Peyer's patch (tissue), 4 donors: ENCODE measurements at places on chromosomes 5 and 9. TPM values are rescaled to one million over a fixed set of nuclear protein-coding genes. Genes with fewer than 3 reads are reported as not detected.

ANKRD31 gene
- total RNA-seq: not detected

CREB3 gene
- total RNA-seq: 23.5 TPM

DNA sequence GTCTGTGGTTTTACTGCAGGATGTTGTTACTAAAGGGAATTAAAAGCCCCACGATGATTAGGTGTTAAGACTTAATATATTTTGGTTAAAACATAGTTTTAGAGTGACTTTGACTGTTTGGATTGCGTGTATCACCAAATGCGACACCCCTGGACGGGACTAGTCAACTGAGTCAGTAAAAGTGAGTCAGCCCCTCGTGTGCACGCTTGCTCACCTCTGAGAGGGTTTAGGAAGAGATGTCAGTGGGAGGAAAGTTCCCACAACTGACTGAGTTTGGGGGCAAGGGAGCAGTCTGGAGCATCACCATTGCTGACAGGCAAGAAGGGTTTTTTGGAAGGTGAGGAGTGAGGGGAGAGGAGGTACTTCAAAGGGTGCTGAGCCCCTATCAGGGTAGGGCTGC lies 14.4 kb upstream of the DMRT3 start:
- H3K27me3 ChIP-seq: peaks cover 8% of the 10 kb centered on the region
- H3K4me3 ChIP-seq: no peak overlapping the region
- no peaks in the 10 kb centered on the region for H3K36me3 ChIP-seq
- no peaks in the 10 kb centered on the region for H3K4me1 ChIP-seq
- H3K27ac ChIP-seq: no peak overlapping the region
- DNase-seq: no peak

DNA sequence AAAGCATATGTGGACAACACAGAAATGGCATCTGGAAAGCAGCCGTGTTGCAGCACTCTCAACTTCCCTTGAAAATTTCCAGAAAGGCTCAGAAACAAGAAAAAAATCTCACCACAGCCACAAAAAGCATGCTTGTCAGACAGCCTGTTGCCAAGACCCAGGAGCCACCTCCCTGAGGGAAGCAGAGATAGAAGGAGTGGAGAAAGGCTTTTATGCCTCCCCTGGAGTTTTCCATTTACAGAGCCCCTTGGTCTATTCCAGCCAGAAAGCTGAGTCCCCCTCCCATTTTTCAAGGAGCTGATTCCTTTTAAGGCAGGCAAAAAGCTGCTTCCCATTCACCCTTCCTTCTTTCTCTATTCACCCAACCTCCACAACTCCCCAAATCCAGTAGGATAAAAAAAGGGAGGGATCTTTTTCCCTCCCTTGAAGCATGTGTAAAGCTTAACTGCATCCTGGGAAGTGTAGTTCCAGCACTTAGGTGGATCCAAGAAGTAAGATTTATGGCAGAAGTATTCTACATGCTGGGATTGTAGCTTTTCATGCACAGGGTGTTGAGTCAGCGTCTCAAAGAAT lies 37.1 kb upstream of the PALM2AKAP2 start:
- H3K4me3 ChIP-seq: no peak overlapping the region
- no peaks in the 10 kb centered on the region for H3K36me3 ChIP-seq
- H3K27ac ChIP-seq: no peak overlapping the region
- H3K27me3 ChIP-seq: no peaks in the 10 kb centered on the region

KIF3A gene
- 1.5 TPM for total RNA-seq

DNA sequence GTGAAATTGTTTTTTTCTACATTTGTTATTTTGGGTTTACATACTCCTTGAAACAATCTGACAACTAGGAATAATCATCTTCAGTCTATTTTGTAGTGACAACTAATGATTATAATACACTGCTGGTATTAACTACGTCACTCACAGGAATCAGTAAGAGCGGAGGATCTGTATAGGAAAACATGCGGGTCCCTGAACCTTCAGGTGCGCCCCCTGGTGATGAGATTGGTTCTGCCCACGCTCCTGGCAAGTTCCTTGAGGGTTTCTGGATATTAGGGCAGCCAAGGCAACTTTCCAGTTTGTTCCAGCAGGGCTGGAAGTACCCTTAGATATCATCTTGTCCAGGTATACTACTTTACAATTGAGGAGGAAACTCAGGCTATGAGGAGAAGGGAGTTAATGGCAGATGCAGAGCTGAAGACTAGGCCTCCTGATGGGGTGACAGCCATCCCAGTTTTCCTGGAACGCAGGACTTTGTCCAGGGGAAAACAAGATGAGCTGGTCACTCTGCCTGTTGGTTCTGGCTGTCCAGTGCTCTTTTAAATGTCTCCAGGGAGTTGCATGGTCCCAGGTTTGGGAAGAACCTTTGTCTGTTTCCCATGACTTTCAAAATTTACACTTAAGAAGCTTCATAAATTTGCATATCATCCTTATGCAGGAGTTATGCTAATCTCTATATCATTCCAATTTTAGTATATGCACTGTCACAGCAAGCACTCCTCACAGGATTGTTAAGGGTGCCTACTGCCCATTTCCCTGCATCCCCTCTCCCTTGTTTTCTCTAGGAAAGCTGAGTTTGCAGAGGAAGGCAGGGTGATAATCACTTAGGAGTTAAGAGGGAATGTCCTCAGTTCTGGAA lies 14.9 kb upstream of the WNT8A start:
- no peak overlapping the region for H3K27ac ChIP-seq
- H3K4me1 ChIP-seq: no peaks in the 10 kb centered on the region

DNA sequence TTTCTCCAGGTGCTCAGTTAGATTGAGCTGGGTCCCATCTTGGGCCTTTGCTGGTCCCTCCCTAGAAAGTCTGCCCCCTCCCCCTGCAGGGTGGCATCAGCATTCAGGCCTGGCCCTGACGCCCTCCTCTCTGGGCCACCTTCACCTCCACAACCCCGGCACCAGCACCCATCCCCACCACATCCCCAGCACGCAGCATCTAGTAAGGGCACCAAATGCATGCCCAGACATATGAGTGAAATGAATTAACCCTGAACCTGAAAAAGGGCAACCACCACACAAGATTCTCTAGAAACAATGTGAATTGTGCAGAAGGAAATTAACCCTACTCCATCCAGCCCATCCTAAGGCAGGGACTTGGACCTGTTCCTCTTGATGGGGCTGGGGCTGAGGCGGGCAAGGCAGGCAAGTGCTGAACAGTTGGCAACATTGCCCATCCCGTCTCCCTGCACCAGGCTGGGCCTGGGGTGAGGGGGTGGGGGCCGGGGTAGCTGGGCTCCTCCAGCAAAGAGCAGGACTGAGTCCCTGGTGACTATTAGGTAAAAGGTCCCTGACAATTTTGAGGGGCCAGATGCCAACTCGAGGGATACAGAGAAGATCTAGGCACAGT lies 125.9 kb downstream of the KCNIP1 start:
- DNase-seq: no peak
- H3K36me3 ChIP-seq: no peaks in the 10 kb centered on the region
- no peak overlapping the region for H3K4me3 ChIP-seq
- no peaks in the 10 kb centered on the region for H3K27me3 ChIP-seq

GRCh38 chr5:154406826-154407225 lies 39.0 kb upstream of the SAP30L start:
- H3K4me3 ChIP-seq: no peak overlapping the region
- H3K4me1 ChIP-seq: peaks cover 9% of the 10 kb centered on the region
- no peaks in the 10 kb centered on the region for H3K27me3 ChIP-seq

DNA sequence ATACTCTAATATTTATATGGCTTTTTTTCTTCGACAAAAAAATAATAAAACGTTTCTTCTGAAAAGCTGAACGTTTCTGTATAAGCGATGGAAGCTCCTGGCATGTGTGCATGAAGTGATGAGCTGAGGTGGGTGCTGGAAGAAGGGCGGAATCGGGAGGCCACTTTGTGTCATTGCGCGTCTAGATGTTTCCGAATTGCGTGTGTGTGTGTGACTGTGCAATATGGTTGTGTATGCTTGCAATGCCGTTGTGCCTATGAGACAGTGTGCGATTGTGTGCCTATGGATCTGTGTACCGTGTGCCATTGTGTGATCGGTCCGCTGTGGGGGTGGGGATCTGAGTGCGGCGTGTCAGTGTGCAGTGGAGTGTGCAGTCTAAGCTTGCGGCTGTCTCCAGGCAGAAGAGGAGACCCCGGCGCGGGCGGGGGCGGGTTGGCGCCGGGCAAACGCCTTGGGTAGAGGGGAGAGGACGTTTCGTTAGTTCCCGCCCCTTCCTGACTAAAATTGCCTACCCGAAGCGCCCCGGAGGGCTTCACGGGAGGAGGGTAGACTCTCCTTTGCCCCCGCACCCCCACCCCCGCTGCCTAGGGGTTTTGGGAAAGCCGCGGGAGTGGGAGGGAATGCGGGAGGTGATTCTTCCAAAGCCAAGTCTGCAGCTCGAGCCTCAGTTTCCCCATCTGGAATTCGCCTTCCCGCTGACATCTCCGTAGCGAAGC lies 24.2 kb downstream of the PCDHGC5 start:
- peaks cover 19% of the 10 kb centered on the region for H3K4me1 ChIP-seq
- peak overlapping the region; percentile 46 for H3K4me3 ChIP-seq
- no peaks in the 10 kb centered on the region for H3K27me3 ChIP-seq
- DNase-seq: peak; percentile 57
- H3K36me3 ChIP-seq: no peaks in the 10 kb centered on the region

DNA sequence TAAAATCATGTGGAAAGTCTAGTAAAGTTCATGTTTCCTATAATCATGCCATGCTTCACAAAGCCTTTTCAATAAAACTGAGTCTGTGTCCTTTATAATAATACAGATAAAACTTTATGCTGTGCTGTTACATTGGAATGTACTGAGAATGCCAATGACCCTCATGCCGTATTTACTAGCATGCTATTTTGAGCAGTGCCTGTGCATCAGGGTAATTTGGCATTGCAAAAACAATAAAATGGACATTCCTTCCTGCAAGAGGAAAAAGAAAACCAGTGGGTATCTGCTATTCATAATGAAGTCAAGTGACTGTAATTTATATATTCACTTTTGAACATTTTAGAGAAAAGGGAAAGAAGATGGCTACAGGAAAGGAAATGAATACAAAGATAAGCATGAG lies 159.0 kb downstream of the PBX3 start:
- H3K4me3 ChIP-seq: no peak overlapping the region
- no peaks in the 10 kb centered on the region for H3K4me1 ChIP-seq
- no peak overlapping the region for H3K27ac ChIP-seq
- H3K36me3 ChIP-seq: no peaks in the 10 kb centered on the region
- no peaks in the 10 kb centered on the region for H3K27me3 ChIP-seq
- no peak for DNase-seq

- H3K4me3 ChIP-seq: no peak overlapping the region
- H3K27ac ChIP-seq: no peak overlapping the region
- H3K4me1 ChIP-seq: no peaks in the 10 kb centered on the region
- no peaks in the 10 kb centered on the region for H3K27me3 ChIP-seq
- no peaks in the 10 kb centered on the region for H3K36me3 ChIP-seq
These were observed 367.9 kb downstream of the CYLC2 start for GRCh38 chr9:103362986-103363385.

SLC6A19 gene
- total RNA-seq: 500 TPM

DNA sequence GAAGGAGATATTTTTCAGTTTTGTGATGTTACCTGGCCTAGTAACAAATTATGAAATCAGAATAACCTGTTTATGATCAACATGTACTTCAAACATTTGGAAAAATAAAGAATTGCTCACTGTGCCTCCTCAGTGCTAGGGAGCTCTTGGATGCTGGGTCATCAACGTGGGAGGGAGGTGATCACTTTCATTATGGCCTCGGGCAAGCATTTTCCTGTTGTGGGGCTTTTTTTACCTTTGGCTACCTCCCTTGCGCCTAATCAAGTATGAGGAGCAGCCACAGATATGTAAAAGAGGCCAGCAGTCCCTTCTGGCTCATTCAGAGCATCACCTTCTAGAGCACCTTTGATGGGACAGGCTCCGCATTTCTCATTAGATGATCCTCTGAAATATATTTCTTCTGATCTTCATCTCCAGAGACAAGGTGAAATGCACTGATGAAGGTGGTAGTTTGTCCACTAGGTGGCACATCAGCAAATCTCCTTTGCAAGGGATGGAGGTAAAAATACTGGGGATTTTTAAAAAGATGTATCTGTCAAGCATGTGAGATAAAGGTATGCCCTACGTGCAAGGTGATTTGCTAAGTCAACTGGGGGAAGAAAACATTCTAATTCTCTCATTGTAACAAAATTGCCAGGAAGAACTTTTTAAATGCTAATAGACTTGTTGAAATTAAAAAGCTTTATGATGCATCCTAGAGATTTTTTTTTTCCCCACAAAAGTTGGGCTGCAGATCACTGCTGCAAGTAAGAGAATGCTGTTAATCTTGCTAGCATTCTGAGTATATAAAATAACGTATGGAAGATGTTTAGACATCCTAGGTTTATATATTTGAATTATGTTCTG lies 218.2 kb downstream of the MAST4 start:
- H3K4me1 ChIP-seq: no peaks in the 10 kb centered on the region
- DNase-seq: peak; percentile 60
- H3K36me3 ChIP-seq: no peaks in the 10 kb centered on the region
- H3K27me3 ChIP-seq: no peaks in the 10 kb centered on the region
- no peak overlapping the region for H3K27ac ChIP-seq

GRCh38 chr9:6779417-6780241 lies 21.9 kb downstream of the KDM4C start:
- H3K4me1 ChIP-seq: peaks cover 38% of the 10 kb centered on the region
- no peaks in the 10 kb centered on the region for H3K36me3 ChIP-seq
- peak overlapping the region; percentile 38 for H3K27ac ChIP-seq
- H3K27me3 ChIP-seq: no peaks in the 10 kb centered on the region
- no peak overlapping the region for H3K4me3 ChIP-seq

- peak overlapping the region; percentile 78 for H3K27ac ChIP-seq
- no peak overlapping the region for H3K4me3 ChIP-seq
- H3K4me1 ChIP-seq: no peaks in the 10 kb centered on the region
- no peaks in the 10 kb centered on the region for H3K36me3 ChIP-seq
These were observed 30.6 kb downstream of the BAAT start for GRCh38 chr9:101354143-101354764.
